RWPE2 (cell line): ENCODE measurements at places on chromosomes 7 and 10.
A peak's percentile ranks its signal among the peaks of the same experiment; 100 is the strongest.

GRCh38 chr7:132135746-132136385 is 440.4 kb downstream of the PLXNA4 start:
- peaks cover 18% of the 10 kb centered on the region for H3K4me1 ChIP-seq
- H3K27ac ChIP-seq, result no peak overlapping the region
- no peaks in the 10 kb centered on the region for H3K27me3 ChIP-seq
- H3K36me3 ChIP-seq, result no peaks in the 10 kb centered on the region
- DNase-seq, result no peak

- no peak overlapping the region for H3K27ac ChIP-seq
- no peak overlapping the region for H3K4me3 ChIP-seq
- no peak for DNase-seq
- H3K27me3 ChIP-seq, result no peaks in the 10 kb centered on the region
- no peaks in the 10 kb centered on the region for H3K36me3 ChIP-seq
- H3K4me1 ChIP-seq, result no peaks in the 10 kb centered on the region
Measured at GRCh38 chr10:80273523-80274170, 15.8 kb downstream of the MAT1A start.

DNA sequence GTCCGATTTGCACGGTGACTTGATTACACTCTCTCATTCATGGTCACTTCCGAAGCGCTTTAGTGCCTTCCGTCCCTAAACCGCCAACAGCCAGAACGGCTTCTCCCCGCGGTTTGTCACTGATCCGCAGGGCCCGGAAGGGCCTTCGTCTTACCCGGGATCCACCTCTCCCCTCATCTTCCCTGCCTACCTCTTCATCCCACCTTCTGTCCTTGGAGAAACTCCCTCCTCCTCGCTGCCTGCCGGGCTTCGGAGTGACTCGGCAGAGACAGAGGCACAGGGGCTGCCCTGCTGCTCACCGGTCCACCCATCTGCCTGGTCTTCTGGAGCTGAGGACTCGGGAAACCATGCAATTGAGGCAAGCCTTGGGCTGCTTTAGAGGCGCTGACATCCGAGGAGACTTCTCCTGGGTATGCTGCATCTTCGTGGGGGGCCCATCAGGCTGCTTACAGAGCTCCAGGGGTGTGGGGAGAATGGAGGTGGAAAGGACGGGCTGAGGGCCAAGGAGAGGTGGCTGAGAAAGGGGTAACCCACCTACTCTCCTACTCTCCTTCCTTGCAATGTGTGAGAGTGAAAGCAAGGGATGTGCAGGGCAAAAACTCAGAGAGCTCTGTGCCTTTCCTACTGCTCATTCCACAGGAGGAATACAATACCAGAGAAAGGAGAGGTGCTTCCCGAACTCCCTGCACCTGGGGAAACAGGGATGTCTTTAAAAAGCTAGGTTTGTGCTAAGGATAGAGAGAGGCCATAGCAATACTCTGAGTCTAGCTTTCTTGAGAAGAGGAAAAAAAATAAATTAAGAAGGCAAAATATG is 1.0 kb upstream of the HOXA11 start:
- DNase-seq, result peak; percentile 57
- no peaks in the 10 kb centered on the region for H3K27me3 ChIP-seq
- H3K27ac ChIP-seq, result peak overlapping the region; percentile 92
- H3K36me3 ChIP-seq, result no peaks in the 10 kb centered on the region
- peak overlapping the region; percentile 49 for H3K4me3 ChIP-seq

GRCh38 chr7:148398844-148399365 is 191.7 kb upstream of the C7orf33 start:
- no peak overlapping the region for H3K27ac ChIP-seq
- no peaks in the 10 kb centered on the region for H3K36me3 ChIP-seq
- H3K4me1 ChIP-seq, result peaks cover 5% of the 10 kb centered on the region
- H3K4me3 ChIP-seq, result no peak overlapping the region

GRCh38 chr10:97737770-97738265 is 890 bp downstream of the ZFYVE27 start:
- DNase-seq, result no peak
- peak overlapping the region; percentile 44 for H3K27ac ChIP-seq
- H3K4me3 ChIP-seq, result peak overlapping the region; percentile 89
- no peaks in the 10 kb centered on the region for H3K27me3 ChIP-seq

DNA sequence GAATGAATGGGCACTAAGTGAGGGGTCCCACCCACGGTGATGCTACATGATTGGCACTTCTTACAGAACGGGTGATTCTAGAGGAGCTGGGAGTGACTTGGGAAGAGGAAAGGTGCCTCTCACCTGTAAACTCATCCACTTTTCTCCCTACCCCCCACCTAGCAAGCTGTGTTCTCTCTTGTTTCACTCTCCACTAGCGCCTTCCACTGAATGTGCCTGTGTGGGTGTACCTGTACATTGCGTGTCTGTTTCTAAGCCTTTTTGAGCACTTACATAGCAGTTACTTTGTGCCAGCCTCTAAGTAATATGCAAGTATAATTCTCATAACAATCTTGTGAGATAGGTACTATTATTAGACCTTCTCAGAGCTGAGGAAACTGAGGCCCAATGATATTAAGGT is 133.7 kb upstream of the AGK start:
- no peaks in the 10 kb centered on the region for H3K27me3 ChIP-seq
- H3K27ac ChIP-seq, result no peak overlapping the region
- no peak overlapping the region for H3K4me3 ChIP-seq
- H3K4me1 ChIP-seq, result no peaks in the 10 kb centered on the region

- no peak overlapping the region for H3K27ac ChIP-seq
- no peak overlapping the region for H3K4me3 ChIP-seq
- no peaks in the 10 kb centered on the region for H3K36me3 ChIP-seq
Measured at GRCh38 chr10:7881119-7881518, 62.8 kb downstream of the TAF3 start.

DNA sequence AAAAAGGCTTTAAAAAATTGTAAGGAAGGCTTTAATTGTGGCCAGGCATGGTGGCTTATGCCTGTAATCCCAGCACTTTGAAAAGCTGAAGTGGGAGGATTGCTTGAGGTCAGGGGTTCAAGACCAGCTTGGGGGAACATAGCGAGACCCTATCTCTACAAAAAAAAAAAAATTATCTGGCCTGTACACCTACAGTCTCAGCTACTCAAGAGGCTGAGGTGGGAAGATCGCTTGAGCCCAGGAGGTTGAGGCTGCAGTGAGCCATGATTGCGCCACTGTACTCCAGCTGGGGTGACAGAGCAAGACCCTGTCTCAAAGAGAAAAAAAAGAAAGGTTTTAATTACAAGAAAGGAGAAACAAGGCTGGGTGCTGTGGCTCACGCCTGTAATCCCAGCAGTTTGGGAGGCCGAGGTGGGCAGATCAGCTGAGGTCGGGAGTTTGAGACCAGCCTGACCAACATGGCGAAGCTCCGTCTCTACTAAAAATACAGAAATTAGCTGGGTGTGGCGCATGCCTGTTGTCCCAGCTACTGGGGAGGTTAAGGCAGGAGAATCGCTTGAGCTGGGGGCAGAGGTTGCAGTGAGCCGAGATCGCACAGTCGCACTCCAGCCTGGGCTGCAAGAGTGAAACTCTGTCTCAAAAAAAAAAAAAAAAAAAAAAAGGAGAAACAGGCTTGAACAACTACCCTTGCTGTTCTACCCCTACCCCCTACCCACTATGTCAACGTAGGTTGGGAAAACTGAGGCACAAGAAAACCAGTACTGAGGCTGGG is 83.7 kb downstream of the CARD11 start:
- H3K27me3 ChIP-seq, result no peaks in the 10 kb centered on the region
- peak; percentile 11 for DNase-seq
- no peaks in the 10 kb centered on the region for H3K36me3 ChIP-seq
- H3K4me1 ChIP-seq, result peaks cover 10% of the 10 kb centered on the region
- H3K4me3 ChIP-seq, result no peak overlapping the region
- no peak overlapping the region for H3K27ac ChIP-seq

DNA sequence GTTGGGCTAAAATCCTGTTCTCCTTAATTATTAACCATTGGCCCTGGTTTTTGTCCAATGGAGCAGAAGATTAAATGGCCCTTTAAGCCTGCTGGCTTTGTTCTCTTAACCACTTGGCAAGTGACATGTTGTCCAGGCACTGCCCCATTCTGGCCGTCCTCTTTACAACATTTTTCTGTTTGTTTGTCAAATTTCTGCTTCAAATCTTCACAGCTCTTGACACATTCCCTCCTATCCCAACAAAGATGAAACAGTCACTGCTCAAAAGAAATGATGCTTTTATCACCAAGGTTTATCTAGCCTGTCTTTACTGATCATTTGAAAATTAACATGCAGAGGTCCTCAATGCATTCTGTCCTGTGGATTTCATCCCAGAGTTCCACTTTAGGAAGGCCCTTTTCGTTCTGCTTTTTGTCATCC is 700.4 kb downstream of the KCNMA1 start:
- H3K27ac ChIP-seq, result no peak overlapping the region
- no peaks in the 10 kb centered on the region for H3K36me3 ChIP-seq
- no peaks in the 10 kb centered on the region for H3K4me1 ChIP-seq
- no peak for DNase-seq

- H3K27ac ChIP-seq, result peak overlapping the region; percentile 85
- no peaks in the 10 kb centered on the region for H3K4me1 ChIP-seq
- H3K4me3 ChIP-seq, result peak overlapping the region; percentile 92
- H3K27me3 ChIP-seq, result no peaks in the 10 kb centered on the region
- H3K36me3 ChIP-seq, result peaks cover 9% of the 10 kb centered on the region
Measured at GRCh38 chr7:139340808-139341057, 404 bp upstream of the FMC1 start.

DNA sequence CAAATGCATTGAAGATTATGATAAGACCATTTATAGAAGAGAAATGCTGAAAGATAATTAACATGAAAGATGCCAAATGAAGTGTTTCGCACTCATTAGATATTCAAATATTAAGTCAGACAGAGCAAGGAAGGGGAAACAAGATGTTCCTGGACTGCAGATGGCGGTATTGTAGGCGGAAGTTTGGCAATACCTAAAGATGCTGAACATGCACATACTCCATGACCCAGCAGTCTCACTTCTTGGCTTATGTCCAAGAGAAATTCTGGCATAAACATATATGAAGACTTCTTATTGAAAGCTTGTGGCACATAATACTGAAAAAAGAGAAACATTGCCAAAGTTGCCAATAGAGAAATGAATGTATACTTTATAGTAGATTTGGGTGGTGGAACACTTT is 325.4 kb upstream of the SEMA3C start:
- H3K4me1 ChIP-seq, result peaks cover 7% of the 10 kb centered on the region
- no peak for DNase-seq
- no peaks in the 10 kb centered on the region for H3K36me3 ChIP-seq
- no peak overlapping the region for H3K27ac ChIP-seq
- no peaks in the 10 kb centered on the region for H3K27me3 ChIP-seq
